Stimulated activated CD8-positive, alpha-beta memory T cell treated with anti-CD3 and anti-CD28 coated beads, Interleukin-12 subunit alpha, Interleukin-12 subunit beta, amount 100 ng/mL, for 4 hours (primary cell): ENCODE measurements at places on chromosomes 4 and X.

DNA sequence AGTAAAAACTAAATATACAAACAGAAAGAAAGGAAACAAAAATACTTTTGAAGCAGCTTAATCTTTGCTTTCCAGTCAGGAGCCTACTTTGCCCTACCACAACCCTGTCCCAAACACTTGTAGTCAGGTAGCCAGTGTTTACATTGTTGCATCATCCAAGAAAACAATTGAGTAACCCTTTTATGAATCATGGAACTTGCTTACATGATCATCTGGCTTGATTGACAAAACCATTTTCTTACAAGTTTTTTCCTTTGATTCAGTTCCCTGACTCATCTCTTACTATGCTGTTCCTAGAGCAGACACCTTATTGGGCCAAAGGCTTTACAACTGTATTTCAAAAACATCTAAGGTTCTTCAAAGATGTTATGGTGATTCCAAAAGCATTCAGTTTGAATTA lies 740.1 kb downstream of the KLHL13 start:
- DNase-seq: no peak

DNA sequence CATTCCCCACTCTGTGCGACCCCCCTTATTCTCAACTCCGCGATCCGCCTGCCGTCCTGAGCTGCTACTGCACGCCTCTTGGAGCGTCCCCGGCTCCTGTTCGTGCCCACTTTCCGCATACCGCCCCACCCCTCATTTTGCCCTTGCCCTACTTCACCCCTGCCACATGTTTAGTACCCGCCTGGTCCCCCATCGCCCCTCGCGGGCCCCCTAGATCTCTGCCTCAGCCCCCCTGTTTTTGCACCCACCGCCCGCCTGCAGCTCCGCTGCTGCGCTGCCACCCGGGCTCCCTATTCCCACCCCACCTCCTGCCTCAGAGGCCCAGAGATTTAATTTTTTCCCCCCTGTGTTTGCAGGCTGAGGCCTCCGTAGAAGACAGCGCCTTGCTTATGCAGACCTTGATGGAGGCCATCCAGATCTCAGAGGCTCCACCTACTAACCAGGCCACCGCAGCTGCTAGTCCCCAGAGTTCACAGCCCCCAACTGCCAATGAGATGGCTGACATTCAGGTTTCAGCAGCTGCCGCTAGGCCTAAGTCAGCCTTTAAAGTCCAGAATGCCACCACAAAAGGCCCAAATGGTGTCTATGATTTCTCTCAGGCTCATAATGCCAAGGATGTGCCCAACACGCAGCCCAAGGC lies 1.4 kb downstream of the MAGED1 start:
- no peak for DNase-seq

GRCh38 chr4:159117564-159117963 lies 14.7 kb downstream of the RAPGEF2 start:
- no peak for DNase-seq

GRCh38 chrX:19070555-19070994 lies 51.7 kb downstream of the ADGRG2 start:
- DNase-seq: no peak

DNA sequence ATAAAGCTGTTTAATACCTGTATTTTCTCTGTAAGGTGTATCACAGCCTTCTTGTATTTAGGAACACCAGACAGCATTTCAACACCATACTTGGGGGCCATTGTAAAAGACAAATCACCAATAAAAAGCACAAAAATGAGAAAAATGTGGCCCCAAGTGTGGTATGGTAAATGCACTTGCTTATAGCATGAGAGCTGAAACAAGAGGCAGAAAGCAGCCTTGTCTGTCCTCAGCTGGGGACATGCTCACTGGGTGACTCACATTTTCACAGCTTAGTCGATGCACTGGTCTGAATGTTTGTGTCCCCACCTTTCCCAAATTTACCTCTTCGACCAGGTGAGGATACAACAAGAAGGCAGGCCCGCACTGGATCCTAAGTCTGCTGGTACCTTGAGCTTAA lies 639.7 kb upstream of the AGA start:
- no peak for DNase-seq

- no peak for DNase-seq
Observed at GRCh38 chr4:151484396-151485102, 75.6 kb downstream of the FHIP1A start.

- DNase-seq: no peak
Observed at GRCh38 chr4:59848457-59848856, 1351.7 kb upstream of the ADGRL3 start.

DNA sequence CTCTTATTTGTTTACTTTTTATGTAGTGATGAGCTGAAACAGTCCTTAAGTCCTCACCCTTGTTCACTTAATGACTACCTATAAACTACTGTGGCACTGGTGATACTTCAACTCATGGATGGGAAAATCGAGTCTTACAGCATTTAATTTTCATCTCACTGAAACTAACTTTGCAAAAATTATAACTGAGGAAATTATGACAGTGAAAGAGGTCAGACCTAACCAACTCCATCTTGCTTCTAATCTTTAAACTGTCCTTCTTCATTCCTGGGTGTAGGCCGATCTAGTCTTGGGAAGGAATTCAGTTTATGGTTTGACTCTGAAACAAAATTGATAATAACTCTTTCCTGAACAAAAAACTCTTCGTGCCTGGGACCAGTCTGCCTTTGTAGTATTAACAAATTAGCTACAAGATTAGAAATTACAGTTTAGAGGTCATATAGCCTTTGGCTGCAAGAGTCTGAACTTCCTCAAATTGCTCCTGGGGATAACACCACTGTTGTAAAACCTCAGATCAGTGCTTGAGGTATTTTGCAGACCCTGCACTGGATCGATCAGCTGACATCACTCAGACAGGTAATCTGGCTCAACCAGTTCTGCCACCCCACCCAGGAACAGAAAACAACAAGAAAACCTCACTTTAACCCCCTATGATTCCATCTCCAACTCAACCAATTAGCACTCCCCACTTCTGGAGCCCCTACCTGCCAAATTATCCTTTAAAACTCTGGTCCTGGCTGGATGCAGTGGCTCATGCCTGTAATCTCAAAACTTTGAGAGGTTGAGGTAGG lies 995.7 kb upstream of the PRKX start:
- no peak for DNase-seq

DNA sequence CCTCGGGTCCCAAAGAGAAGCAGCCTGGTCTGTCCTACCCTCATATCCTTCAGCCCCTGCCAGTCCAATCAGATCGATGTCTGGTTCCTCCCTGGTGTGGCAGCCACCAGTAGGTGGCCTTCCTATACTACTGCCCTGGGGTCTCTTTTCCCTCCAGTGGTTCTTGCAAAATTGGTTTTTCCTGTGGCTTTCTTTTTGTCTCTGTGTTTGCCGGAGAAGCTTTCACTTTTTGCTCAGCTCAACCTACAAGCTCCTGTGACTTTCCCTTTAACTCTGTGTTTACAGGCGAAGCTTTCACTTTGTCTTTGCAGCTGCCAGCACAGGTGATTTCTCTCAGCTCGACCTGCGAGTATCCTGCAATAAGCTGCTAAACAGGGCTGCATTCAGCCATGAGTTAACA lies 46.8 kb downstream of the UGT2A3 start:
- DNase-seq: no peak

DNA sequence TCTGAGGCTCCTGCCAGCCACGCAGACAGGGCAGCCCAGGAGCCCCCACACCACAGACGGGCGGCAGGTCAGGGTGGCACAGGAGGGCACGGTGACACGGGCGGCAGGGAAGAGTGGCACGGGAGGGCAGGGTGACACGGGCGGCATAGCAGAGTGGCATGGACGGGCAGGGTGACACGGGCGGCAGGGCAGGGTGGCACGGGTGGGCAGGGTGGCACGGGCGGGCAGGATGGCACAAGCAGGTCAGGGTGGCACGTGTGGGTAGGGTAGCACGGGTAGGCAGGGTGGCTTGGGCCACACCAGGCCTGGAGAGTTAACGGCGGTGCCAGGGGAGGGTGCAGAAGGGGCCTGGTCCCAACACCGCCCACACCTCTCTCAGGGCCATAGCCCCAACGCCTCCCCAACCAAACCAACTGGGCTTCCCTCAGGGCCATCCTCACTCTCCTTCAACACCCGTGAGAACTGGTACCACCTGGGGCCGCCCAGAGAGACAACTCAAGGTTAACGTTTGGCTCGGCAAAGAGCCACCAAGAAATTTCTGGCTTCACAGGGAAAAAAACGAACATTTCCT lies 3.4 kb downstream of the CTBP1 start:
- no peak for DNase-seq

GRCh38 chr4:9762823-9763475 lies 18.5 kb upstream of the DRD5 start:
- no peak for DNase-seq

GRCh38 chr4:182337366-182337765 lies 94.2 kb downstream of the TENM3 start:
- DNase-seq: no peak

- no peak for DNase-seq
Observed at GRCh38 chrX:29962061-29962460, 253.3 kb upstream of the MAGEB2 start.

DNA sequence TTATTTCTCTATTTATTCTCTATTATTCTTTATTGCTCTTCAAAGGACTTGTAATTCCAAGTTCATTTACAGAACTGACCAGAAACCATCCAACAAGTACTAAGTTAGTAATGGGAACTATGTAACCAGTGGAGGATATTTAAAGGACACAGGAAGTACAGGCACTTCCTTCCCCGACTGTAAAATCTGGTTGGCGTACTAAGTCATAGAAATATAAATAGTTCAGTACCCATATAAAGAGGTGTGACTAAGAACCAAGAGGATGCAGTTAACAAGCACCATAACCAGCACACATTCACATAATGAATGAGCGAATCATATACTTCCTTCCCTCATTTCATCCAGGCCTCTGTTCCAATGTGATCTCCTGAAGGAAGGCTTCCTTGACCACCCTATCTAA lies 3.6 kb upstream of the EIF4E start:
- DNase-seq: no peak

DNA sequence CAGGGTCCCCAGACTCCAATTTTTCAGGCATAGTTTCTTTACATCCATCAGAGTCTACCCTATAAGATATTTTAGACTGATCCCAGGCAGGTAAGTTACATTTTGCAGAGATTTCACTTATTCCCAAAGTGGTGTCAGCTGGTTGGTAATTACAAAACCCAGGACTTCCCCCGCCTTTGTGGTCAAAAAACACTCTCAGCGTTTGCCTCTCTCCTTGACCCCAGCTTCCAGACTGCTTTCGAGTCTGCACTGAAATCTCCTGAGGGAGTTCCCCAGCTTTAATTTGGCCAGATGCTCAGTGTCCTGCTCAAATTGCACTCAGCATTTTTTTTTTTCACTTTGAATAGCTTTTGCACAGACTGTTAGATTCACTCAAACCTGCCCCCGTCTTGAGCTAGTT lies 11.2 kb upstream of the AMOT start:
- no peak for DNase-seq

DNA sequence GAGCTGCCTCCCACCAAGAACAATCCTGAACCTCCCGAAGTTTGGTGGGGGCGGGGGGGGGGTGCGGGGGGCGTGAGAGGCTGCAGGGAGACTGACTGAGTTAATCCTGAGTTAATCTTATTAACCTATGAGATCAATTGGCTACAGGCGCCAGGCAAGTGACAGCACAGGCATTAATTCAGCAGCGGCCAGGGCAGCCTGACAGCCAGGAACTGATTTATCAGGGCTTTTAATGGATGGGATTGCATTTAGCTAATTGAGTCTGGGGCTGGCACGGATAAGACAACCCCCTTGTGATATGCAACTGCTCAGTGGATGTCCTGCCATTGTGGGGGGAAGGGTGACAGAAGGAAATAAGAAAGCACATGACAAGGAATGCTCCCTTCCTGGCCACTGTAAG lies 16.3 kb downstream of the RTL5 start:
- DNase-seq: no peak
